NCI-H69 (cell line): ENCODE measurements at places on chromosomes 3 and 15.

DNA sequence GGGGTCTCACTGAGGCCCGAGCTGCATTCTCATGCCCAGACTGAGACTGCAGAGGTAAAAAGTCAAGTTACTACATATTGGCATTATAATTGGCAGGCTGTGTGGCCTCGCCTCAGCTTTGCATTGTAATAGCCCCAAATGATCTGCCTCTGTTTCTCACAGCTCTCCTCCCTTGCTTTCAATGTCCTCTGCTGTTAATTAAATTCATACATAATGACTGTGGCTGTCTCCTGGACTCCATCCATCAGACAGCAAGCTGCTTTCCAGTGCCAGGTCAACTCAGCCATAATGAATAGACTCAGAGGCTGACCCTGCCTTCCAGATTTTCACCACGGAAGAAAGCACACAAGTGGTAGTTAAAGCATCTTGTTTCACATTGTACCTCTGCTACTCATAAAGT lies 7.6 kb upstream of the RTP4 start:
- no peak for DNase-seq

DNA sequence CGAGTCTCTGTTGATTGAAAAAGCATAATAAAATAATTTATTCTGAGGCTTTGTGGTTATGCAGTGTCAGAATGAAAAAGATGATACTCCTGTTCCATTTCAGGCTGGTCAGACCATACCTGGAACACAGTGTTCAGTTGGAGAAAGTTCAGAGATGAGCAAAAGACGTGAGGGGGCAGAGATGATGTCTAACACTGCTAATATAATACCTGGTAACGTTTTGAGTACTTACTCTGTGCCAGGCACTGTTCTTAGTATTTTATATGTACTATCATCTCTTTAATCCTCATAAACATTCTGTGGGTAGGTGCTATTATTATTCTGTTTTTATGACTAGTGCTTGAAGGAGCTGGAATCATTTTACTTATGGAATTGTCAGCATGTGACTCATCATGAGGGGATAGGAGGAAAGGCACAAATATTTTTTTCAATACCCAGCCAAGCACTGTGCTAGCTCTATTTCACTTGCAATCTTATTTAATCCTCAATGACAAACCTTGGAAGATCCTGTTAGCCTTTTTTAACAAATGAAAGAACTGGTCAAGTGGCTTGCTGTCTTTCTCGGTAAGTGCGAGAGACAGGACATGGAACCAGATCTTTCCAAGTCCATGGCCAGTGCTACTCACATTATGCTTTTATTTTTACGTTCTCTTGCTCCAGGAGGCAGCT lies 31.8 kb downstream of the IQGAP1 start:
- DNase-seq: no peak

DNA sequence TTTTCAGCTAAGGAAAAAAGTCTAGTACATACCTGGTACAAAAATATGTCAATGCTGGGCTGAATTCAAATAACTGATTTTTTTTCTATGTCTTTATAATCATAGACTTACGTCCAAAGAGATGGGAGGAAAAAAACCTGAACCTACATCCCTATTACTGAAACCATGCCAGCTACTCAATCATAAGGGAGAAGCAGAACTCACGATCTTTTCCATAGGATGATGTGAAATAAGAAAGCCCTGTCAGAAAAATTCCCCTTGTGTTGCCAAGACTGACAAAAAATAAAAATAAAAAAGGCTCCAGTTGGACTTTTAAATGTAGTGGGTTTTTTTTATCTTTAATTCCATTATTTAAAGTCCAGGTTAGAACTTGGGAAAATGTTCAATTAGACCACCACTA lies 3.3 kb downstream of the MSL2 start:
- peak; percentile 8 for DNase-seq

DNA sequence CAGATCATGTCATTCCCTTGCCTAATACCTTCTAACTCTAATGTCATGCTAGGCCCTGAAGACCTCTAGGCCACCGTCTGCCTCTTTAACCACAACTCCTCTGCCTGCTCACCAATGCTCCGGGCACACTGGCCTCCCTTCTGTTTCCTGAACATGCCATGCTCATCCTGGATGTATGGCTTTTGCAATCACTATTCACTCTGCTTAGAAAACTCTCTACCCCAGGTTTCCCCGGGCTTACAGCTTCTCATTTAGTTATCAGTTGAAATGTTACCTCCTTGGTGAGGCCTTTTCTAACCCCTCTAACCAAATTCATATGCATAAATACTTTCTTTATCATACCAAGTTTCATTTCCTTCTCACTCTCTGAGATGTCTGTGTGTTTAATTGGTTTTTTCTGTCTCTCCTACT lies 727.8 kb upstream of the CFAP20DC start:
- DNase-seq: no peak

DNA sequence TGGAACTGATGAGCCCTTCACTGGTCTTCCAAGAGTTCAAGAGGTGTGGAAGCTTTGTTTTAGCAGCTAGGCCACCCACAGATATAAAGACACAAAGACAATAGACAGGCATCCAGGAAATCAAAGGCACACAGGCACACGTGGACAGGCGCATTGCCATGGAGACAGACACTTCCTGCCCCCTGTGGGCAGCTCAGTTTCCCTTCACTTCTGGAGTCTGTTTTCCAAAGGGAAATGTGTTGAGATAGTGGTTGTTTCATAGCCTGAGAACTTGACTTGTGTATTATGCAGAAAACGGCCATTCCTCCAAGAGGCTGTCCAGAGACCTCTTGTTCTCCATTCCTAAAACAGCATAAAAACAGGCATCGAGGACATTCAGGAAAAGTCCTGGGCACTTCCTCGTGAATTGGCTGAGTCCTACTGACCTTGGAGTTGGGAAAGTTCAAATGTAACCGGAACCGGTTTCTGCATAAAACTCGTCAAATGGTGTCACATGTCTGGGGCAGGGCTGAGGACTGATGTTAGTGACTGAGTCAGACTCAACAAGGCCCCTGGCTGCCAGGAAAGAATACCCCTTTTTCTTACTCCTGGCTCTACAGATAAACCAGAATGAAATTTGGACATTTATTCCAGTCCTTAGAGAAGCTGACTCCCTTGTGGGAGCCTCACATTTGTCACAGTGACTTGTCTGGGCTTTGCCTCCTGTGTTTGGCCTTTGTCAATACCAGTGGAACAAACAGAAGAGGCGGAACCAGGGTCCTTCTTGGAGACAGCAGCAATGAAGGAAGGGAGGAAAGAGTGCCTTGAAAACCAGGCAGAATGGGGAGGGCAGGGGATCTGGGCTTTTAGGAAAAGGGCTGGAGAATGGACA lies 1.3 kb downstream of the ALPK3 start:
- DNase-seq: peak; percentile 65

DNA sequence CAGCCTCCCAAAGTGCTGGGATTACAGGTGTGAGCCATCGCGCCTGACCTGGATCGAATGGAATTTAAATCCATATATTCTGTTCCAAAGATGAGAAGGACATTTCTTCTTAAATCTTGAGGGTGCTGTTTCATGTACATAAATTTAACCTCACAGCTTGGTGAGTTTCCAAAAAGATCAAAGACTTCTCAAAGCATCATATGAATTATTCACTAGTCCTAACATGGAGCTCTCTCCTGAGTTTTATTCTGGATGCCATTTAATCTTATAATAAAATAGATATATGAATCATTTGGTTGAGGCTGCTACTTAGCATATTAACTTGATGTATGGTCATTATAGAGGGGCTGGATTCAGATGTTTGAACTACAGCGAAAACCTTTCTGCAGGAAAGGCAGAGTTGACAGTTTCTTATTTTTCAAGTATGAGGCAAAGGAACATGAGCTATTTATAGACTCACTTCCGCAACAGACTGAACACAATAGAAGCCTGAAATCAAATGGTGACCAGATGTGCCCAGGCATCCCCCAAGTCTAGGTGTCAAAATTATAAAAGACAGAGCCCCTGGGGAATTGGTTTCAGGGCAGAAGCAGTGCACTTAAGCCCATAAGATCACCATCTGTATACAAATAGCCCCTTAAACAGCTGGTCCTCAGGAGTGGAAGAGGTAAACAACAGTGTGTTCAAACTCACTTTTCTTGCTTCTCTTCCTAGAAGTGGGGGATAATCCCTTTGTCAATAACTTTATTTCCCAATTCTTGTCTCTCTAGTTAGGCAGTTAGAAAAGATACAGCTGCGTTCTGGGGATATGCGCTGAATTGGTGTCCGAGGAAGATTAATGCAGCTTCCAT lies 29.7 kb downstream of the STARD9 start:
- peak; percentile 86 for DNase-seq

DNA sequence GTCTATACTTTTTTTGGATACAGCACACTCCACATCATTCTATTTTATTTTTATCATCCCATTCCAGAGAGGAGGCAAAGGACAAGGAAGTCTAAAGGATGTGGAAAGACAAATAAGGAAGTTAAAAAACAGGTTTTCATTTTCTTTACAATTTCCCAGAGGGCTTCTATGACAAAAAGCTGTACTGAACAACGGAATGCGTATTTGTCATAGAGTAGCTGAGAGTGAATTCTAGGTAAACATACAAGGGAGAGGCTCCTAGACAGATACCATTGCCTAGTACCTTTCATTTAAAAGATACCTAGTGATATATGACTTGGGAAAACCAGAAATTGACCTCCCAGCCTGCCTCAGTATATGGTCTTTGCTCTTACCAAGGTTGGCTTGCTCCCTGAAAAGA lies 341.7 kb downstream of the FHIT start:
- DNase-seq: no peak

- DNase-seq: peak; percentile 57
Observed at GRCh38 chr15:49045751-49046219, 461 bp downstream of the SECISBP2L start.

DNA sequence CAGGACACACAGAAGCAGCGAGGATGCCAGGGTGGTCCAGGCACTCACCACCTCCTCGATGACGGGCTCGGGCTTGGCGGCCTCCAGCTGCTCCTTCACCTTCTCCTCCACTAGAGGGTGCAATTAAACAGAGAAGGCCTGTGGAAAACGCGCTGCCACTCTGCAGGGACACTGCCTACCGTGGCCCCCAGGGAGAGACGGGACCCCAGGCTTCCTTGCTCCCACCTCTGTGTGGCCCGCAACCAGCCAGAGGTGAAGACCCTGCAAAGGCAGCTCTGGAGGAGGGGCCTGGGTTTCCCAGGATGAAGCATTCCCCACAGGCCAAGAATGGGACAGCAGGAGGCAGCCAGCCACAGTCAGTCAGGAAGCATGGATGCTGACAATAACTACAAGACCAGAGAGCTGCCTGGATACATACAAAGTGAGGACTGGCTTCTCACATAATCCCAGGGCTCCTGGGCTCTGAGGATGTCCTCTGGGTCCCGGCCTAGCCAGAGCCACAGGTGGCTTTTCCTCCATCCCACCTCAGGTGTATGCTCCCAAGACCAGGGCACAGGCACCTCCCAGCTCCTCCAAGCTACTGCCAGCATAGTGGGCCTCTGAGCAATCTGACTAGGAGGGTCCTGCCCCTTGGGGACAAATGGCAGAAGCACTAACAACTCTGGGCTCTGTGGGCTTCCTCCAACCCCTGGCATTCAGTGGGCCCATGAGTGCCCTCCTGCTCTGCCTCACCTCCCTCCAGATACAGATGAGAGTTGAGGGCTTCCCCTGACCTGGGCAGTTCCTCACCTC lies 46.2 kb downstream of the PTH1R start:
- DNase-seq: peak; percentile 27

- peak; percentile 27 for DNase-seq
Observed at GRCh38 chr3:108396336-108396735, 100.0 kb downstream of the HHLA2 start.

- DNase-seq: peak; percentile 68
Observed at GRCh38 chr3:78978037-78978436, 789.8 kb downstream of the ROBO1 start.

- no peak for DNase-seq
Observed at GRCh38 chr3:144295613-144296012, 324.0 kb downstream of the DIPK2A start.

GRCh38 chr3:21326704-21327475 lies 424.1 kb downstream of the ZNF385D start:
- DNase-seq: no peak

DNA sequence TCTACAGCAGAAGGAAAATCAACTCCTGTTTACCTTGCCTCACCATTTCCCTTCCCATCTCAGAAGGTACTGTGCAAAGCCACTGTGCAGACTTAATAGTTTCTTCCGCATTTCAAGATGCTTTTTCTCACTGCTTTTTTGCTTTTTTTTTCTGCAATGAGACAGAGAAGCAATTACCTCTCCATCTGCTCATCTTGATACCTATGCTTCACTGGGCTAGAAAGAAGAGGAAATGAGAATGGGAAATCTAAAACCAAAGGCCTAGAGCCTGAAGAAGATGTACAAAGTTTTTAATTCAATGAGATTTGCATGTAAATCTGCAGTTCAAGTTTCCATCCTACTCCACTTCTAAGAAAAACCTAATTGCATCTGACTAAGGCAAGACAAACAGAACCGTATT lies 238.1 kb upstream of the SETMAR start:
- DNase-seq: no peak

DNA sequence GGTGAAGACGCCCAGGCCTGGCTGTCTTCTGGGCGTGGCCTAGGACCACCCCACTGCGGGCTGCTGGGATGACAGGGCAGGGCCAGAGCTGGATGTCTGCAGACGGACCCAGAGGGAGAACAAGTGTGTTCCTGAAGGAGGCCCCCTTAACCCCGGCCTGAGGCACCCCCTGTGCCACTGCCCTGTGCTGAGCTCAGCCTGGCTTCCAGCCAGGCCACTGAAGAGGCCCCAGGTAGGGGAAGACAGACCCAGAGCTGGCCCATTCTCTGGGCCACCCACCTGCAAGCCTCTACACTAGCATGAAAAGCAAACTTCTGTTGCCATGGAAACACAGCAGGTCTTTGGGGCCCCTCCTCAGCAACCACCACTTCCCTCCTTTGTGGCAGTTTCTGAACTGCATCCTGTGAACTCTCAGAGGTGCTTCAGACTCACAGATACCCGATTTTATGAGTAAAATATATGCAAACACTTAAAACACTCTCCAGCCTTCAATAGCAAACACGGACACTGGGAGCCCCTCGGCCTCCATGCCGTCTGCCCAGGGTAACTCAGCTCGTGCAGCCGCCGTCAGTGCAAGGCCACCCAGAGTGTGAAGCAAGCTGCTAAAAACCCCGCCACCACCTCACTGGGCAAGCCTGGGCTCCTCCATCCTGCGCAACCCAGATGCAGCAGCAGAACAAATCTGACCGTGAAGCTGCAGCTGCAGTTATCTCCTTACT lies 42.5 kb downstream of the CMTM6 start:
- peak; percentile 72 for DNase-seq

DNA sequence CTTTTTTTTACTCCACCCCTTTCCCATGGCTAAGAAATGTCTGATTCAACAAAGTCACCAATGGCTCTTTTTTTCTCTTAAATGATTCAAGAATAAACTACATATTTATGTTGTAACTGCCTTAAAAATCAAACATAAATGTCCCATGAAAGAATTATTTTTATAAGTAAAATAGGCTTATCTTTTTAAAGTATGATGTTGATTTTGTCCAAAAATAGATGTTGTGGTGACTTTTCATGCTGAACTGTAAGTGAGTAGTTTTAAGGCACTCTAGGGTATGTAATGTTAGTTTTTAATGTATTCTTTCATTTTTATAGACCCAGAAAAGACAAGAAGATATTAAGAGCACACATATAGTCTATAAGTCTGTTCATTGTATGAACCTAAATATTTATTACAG lies 594.9 kb downstream of the NLGN1 start:
- no peak for DNase-seq

GRCh38 chr3:161142486-161142885 lies 37.3 kb upstream of the B3GALNT1 start:
- DNase-seq: no peak

- DNase-seq: peak; percentile 99
Observed at GRCh38 chr15:36911322-36911944, 188.9 kb downstream of the MEIS2 start.
